ENCODE measurements at places on chromosomes 12 and 14. TPM values are rescaled to one million over a fixed set of nuclear protein-coding genes. Genes with fewer than 3 reads are reported as not detected.

SPIC gene
- polyA plus RNA-seq, result not detected

ANKRD33 gene
- not detected for polyA plus RNA-seq

DNAI7 gene
- 0.76 TPM for polyA plus RNA-seq

GRCh38 chr14:40630471-40630870 lies 976.2 kb upstream of the LRFN5 start:
- no peak for DNase-seq

DNA sequence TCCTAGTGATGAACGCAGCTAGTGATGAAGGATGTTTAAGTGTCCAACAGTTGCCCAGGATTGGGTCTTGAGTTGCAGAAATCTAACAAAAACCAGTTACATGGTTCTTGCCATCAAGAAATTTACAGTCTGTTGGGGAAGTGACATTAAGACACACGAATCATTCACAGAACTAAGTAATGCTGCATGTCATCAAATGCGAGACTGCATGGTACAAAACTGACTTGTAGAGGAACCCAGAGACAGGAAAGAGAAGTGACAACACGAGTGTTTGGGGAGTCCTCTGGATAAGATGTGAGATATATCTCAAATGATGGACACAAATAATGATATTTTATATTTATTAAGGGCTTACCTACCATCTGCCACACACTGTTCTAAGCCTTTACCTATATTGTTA lies 6.1 kb upstream of the SYNE3 start:
- no peak for DNase-seq

DNA sequence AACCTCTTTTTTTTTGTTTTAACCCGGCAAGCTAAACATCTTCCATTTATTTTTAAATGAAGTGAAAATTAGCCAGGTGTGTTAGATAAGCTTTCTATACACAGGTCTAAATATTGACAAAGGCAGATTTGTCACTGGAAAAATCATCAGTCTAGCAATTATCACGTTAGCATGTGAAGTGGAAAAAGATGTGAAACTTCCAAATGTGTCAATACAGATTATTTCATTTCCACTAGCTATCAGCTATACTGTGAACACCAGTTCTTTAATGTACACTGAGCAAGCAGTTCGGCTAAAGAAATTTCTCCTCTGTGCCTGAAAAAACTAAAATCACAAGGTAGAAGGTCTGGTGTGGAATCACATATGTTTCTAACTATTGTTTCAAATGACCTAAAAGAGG lies 96.6 kb upstream of the G2E3 start:
- DNase-seq, result no peak

DNA sequence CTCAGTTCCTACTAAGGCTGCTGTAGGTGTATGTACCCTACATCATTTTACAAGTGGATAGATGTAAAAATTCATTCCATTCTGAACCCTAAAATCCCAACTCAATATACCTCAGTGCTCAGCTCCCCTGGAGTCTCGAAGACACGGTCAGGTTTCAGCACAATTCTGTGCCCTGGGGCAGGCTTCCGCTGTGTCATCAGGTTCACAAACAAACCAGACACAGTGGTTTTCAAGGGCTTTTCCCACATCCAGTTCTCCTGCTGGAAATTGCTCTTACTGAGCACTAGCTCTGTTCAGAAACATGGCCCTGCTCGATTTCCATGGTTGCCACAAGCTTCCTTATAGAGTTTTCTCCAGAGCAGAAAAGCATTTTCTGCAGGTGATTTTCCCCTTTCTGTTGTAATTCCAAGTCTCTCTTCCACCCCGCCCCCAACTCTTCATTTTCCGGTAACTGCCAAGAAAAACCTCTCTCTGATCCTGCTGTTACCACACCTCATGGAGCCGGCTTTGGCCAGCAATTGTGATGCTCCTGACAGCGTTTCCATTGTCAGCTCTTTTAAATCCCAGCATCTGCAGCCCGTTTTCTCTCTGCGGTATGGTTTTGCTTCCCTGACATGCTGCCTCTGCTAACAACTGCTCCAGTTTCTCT lies 483.0 kb upstream of the CCDC196 start:
- DNase-seq, result no peak

DNA sequence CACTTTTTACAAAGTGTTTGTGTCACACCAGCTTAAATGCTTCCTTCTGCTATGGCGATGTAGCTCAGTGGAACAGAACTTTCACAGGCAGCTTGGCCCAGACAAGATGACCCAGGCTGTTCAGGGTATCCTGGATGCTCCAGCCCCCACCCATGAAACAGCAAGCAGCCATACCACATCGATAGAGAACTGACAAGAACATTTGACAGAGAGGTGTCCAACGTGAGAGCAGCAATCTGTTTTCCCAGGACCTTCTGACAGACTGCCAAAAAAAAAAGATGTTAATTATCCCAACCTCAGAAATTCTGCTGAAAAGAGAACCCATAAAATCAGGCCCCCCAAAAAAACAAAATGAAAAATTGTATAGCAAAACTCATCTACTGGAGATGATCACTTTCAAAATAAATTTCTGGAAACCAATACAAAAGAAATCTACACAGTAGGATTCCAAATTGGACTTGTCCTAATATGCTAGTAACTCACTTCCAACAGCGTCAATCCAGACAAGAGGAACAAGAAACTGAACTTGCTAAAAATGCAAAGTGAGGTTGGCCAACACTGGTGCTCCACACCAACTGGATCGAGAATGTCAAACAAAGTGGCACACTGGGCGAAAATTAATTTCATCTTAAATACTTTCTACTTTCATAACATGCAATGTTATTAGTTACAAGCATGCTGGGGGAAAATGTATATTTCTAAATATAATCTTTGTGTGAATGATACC lies 118.8 kb downstream of the DPF3 start:
- no peak for DNase-seq

DNA sequence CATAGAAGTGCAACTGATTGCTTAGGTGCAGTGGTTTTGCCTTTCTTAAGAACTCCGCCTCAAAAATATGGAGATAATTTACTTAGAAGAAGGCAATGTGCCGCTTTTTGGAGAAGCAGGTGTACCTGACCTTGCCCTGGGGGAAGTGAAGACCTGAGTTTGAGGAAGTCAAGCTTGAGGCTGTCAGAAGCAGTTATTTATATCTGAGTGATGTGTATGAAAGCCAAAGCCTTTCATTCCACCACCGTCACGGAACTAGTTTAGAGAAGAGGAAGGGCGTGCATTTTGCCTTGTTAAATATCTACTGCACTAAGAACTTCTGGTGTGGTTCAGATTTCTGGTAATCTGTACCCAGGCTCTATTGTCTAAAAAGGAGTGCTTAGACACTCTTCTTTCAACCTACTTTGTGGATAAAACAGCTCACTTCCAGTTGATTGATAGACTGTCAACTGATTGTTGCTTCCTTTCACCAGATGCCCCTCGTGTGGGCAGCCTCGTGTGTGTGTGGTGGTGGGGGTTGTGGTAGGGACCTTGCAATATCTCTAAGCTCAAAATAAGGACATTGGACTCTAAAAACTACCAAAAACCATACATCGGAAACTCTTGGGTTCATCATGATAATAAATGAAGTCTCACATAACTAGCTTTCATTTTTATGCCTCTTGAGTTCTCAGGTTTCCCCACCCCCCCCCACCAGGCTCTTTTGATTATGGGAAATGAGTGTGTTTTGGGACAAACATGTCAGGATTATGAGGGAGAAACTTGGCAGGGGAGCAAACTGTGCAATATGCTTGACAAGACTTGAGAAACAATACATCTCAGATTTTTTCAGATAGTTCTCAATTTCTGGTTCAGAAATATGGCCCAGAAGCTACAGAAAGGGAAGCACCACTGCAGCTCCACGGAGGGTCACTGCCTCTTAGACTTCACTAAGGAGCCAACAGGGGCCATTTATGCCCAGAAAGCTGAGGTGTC lies 78.6 kb downstream of the ARF6 start:
- no peak for DNase-seq

DNA sequence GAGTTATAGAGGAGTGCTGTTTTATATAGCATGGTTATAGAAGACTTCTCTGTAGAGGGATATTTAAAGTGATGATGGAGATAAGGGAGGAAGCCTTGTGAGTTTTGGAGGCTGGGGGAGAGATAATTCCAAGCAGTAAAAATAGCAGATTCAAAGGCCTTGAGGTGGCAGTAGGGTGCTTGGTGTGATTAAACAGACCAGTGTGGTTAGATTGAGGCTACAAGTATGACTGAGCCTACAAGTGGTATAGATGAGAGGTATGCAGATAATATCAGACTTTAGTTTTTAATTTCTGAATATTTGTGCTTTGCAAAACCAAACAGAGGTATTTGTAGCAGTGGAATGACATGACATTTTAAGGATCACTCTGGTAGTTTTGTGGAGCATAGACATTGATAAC lies 20.3 kb downstream of the FANCM start:
- no peak for DNase-seq

DNA sequence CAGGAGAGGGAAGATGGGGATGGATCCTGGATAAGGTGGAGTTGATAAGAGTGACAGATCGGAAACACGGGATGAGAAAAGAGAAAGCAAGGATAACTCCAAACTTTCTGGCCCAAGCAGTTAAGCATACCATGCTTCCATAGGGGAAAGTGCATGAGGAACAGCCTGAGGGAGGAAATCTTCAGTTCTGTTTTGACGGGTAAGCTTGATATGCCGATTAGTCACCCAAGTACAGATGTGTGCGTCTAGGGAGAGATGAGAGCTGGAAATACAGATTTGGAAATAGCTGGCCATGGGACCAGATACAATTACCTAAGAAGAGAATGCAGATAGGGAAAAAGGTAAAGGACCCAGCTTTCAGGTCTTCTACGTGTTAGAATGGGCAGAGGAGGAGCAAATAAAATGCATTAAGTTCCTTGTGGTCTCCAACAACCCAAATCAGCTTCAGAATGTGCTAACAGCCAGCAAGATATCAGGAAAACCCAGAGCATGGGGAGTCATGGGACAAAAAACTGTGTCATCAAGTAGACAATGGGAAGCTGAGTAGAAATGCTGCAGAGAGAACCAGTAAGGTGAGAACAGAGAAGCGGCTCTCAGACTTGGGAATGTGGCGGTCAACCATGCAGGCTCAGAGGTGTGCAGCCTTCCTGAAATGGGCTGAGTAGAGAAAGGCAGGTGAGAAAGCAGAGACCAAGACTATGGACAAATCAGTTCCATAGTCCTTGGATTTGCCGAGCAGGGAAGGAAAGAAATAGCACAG lies 56.3 kb downstream of the PPP1R36 start:
- no peak for DNase-seq

GRCh38 chr14:70893858-70894291 lies 13.4 kb upstream of the PCNX1 start:
- DNase-seq, result no peak

DNA sequence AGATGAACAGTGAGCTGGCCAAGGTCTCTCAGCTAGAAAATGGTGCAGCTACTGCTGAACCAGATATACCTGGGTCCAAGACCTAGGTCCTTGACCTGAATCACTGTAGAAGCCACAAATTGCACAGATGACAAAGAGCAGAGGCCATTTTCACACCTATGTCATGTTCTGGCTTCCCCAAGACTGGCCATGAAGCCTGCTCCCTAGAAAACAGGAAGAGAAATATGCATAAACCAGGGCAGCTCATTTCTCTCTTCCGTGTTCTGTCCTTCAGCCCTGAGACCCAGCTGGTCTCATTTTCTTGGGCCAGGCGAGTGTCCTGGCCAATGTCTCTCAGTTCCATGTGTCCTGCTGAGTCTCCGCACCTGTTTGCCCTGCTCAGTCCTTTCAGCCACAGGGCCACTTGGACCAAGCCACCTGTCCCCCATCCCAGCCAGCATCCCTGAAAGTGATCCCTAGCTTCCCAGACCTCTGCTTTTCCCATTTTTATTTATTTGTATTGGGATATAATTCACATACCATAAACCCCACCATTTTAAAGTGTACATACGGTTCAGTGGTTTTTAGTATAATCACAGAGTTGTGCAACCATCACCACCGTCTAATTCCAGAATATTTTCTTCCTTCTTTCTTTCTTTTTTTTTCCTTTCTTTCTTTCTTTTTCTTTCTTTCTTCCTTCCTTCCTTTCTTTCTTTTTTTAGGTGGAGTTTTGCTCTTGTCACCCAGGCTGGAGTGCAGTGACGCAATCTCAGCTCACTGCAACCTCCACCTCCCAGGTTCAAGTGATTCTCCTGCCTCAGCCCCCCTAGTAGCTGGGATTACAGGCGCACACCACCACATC lies 27.0 kb downstream of the P2RX7 start:
- DNase-seq, result no peak

Measured in K562 (cell line).